CD4-positive, alpha-beta T cell treated with Interleukin-6 for 4 hours (primary cell): ENCODE measurements at places on chromosomes 2 and 18.

GRCh38 chr2:30336978-30337841, 105.9 kb downstream of the LBH start:
- DNase-seq: peak; percentile 77

DNA sequence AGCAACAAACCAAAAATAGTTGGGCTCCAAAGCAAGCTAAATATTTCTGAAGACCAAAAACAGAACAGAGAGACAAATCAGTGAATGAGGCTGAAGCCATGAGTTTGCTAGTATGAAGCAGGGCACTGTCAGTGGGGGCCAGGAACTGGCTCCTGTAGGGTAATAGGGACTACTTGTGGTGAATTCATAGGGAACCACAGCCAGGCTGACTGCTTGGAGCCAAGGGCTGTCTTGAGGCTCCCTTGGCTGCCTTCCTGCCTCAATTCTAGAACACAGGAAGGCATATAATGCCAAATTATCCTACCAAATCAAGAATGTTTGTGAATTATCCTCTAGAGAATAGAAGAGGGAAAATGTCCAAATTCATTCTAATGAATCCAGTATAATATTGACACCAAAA, 406.0 kb downstream of the CCDC85A start:
- no peak for DNase-seq

GRCh38 chr2:149422991-149423338, 92.6 kb downstream of the LYPD6 start:
- no peak for DNase-seq

- DNase-seq: no peak
Measured at GRCh38 chr18:61335684-61336555, 2.7 kb downstream of the CDH20 start.

GRCh38 chr2:96916646-96917543, 47.0 kb upstream of the SEMA4C start:
- no peak for DNase-seq

DNA sequence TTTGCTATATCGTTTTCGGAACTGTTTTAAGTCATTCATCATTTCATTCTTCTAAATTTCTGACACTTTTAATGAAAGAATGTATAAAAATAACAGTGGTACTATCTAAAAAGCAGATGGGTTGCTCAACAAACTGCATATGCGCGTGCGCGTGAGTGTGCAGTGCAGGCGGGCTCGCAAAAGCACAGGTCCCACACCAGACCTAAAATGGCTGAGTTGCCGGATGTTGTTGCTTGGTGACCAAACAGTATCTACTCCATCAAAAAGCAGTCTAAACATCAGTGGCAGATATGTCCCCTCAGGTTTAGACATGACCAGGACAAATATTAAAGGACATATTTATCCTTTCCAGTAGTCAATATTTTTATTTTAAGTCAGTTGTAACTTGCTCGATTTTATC, 5.1 kb downstream of the NOL4 start:
- DNase-seq: no peak

- DNase-seq: no peak
Measured at GRCh38 chr2:118835746-118836410, 11.6 kb downstream of the EN1 start.

- DNase-seq: no peak
Measured at GRCh38 chr2:10086950-10087349, 6.7 kb upstream of the CYS1 start.

DNA sequence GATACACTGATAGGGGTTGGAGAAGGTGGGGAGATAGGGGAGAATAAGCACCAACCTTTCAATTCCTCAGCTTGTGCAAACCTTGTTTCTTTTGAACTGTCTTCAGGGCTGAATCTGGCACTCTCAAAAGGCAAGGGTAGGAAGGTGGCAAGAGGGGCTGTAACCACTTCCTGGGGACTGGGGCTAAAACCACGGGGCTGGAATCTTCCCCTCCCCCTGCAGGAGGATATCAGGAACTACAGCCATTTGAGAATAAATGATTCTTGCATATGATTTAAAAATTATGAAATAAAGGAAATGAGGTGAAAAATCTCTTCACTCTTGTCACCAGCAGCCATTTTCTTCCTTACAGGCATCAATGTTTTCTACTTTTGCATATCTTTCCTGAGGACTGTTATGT, 50.8 kb downstream of the ATOH8 start:
- DNase-seq: peak; percentile 25

- DNase-seq: no peak
Measured at GRCh38 chr2:115129536-115129935, 687.1 kb downstream of the DPP10 start.

- peak; percentile 90 for DNase-seq
Measured at GRCh38 chr2:96960153-96960961, 26.0 kb downstream of the FAM178B start.

GRCh38 chr18:32769071-32769585, 3.7 kb downstream of the KLHL14 start:
- no peak for DNase-seq

GRCh38 chr2:191569025-191569424, 108.9 kb upstream of the NABP1 start:
- no peak for DNase-seq

GRCh38 chr2:189608795-189609422, 28.3 kb upstream of the SLC40A1 start:
- no peak for DNase-seq

GRCh38 chr2:6370753-6371551, 494.8 kb downstream of the CMPK2 start:
- no peak for DNase-seq

- no peak for DNase-seq
Measured at GRCh38 chr2:47964722-47965434, 58.6 kb upstream of the FBXO11 start.

DNA sequence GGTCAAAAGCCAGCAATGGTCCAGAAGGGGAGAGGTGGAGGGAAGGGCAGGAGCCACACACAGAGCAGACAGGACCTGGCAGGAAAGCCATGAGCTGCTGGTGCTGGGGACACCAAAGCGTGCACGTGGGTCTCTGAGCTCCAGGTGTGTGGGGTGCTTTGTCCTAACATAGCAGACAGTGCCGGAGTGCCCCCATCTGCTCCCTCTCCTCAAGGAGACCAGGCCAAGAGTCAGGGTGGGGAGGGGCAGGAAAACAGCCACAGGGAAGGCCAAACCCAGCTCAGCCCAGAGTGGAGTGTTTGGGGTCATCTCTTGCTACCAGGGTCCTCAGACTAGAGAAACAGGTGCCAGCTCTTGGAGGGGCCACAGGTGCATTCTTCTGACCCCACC, 4.2 kb upstream of the GPC1 start:
- DNase-seq: no peak

DNA sequence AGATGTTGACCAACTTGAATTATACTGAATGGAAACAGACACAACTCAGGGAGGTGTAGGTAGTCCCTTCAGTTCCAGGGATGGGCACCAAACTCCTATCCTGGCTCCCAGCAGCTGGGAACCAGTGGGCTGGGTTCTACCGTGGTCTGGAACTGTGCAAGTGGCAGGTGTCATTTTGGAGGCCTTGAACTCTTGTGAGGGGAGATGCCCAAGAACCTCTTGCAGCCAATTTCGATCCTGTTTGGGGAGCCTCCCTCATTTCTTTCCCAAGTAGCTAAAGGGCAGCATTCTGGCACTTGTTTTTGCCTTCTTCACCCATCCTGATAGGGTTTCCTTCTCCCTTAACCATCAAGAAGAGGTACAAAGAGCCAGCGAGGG, 200.2 kb downstream of the ANKRD30B start:
- DNase-seq: no peak

DNA sequence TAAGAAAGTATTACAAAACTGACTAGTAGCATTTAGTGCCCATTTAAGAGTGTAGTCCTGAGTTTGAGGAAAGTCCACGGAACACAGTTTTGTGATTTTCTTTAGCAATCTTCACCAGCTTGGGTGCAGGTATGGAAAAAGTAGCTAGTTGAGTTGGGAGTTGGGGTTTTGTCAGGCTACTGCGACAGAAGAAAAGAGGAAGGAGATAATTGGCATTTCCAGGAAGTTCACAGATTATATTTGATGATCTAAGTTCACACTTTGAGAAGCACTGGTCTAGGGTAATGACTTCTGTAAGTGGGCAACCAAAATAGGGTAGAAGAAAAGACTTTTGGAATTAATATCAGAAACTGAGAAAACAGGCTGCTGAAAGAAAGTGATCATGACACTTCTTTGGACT, 52.1 kb downstream of the VIL1 start:
- DNase-seq: no peak

DNA sequence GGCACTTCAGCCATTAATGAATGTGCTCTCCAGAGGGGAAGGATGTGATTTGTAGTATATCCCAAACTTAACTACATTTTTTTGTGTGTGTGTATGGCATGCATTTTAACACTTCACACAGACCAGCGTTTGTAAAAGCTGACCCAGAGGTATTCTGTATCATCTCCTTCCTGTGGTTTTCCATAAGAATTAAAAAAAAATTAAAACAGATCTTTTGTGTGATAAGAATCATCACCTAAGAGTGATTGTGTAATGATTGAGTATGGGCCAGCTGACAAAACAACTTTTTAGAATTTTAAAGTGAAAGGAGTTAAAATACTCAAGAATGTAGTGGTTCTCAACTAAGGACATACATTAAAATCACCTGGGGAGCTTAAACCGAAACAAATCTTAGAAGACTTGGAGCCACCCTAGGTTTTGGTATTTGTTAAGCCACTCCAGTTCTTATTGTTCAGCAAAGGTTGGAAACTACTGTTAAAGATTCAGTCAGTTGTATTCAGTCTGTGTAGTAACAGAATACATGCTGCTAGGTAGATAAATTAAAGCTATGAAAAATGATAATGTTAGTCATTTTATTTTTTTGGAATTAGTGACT, 120.1 kb downstream of the HAUS1 start:
- DNase-seq: no peak

- DNase-seq: no peak
Measured at GRCh38 chr2:233082931-233083755, 23.0 kb downstream of the INPP5D start.

DNA sequence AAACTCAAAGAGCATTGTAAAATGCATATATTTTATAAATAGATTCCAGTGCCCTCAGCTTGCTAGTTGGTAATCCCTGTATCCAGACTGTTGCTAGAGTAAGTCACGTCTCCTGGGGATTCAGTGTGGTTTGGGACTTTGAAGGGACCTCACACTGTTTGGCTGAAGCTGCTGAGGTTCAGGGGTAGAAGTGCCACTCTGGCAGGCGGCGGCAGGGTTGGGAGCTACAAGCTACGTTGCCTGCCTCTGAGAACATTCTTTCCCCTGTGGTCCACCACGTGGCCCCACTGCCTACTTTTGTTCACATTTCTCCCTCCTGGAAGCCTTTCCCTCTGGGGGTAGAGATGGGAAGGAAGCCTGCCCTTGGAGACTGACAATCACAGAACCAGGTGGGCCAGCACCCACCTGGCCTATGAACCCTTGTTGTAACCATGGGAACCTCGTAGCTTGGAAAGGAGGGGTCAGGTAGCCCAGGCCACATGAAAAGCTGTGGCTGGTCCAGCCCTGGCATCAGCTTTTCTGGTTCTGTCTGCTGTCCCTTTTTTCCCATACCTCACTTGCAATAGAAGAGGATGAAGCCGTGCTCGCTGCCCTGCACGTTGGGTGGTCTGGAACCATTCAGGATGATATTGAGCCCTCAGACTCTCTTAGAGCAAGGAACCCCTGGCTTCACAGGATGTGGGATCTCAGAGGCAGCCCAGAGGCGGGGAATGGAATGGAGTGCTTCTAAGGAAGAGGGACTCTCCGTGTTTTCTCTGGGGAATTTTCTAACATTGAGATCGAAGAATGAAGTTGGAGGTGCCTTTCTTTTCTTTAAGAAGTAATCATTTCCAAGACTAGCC, 2.9 kb downstream of the RNF144A start:
- no peak for DNase-seq

DNA sequence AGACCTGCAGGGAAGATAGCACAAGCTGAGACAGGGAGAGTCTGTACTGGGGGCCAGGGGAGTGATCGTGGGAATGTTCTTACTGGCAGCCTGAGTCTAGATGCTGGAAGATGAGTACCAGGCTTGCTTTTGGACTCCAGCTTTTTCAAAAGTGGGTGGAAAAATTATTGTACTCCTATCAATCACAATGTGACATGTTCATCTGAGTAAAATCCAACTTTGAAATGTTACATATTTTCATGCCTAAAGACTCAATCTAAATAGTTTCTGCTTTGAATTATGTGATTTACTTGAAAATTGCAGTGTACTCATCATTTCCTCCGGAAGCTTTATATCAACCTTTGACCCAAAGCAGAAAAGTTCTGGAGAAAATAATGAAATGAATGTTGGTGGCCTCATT, 49.7 kb upstream of the ST3GAL5 start:
- no peak for DNase-seq

DNA sequence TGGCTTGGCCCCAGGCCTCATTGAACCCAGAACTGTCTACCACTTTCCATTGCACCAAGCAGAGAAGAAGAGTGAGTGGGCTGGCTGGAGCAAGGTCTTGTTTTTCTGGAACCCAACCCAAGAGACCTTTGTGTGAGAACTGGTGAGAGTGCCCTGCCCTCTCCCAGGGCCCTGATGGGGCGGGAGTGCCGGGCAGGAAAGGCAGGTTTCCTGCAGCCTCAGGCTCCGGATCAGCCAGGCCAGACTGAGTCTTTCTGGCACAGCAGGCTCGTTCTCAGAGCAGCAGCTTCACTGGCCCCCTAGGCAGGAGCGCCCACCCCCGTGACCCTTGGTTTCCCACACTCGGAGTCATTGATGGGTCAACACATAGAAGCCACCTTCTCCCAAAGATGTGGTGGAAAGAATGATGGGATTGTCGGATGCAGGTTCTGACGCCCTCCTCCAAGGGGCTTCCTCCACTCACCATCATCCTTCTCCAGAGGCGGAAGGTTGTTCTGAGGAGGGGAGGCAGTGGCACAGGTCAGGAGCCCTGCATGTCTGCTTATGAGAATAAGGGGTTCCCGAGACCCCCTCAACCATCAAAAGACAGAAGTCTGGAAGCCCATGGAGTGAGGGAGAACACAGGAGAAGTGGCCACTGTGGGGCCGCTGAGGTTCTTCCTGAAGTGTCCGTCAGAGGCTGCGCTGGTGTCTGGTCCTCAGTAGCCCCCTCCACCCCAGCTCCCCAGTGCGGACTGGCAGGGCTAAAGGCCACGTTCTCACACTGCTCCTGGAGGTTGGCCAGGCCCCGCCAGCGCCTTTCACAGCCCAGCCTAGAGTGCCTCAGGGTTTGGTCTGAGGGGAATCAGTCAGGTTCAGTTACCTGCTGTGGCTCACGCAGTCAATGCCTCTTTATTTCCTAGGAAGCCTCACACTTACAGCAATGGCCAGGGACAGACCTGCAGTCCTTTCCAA, 62.8 kb upstream of the LAPTM4A start:
- no peak for DNase-seq

GRCh38 chr2:46902465-46902864, 13.1 kb downstream of the MCFD2 start:
- DNase-seq: no peak

DNA sequence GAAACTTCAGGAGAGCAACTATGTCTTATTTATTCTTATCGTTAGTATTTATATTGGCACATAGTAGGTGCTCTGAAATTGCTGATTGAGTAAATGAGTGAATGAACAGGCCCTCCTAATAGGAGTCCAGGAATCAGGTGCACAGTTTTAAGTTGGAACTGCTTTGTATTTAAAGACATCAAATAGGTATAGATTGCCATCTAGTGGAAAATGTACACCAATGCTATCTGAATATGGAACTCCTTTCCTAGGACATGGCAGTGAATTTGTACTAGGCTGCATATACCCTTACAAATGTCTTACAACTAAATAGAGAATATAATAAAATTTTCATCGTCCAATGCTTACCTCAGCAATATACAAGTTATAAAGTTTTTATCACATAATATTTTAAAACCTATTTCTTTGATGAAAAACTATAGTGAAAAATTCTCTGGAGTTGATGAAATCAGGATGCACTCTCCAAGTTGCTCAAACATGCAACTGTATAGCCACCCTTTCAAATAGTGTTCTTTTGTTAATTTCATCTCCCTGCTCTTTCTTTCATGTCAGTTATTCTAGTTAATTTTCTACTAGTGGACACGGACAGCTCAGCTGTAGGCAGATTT, 318.9 kb upstream of the SYT4 start:
- DNase-seq: no peak
